ENCODE measurements at places on chromosomes 6 and 20.

DNA sequence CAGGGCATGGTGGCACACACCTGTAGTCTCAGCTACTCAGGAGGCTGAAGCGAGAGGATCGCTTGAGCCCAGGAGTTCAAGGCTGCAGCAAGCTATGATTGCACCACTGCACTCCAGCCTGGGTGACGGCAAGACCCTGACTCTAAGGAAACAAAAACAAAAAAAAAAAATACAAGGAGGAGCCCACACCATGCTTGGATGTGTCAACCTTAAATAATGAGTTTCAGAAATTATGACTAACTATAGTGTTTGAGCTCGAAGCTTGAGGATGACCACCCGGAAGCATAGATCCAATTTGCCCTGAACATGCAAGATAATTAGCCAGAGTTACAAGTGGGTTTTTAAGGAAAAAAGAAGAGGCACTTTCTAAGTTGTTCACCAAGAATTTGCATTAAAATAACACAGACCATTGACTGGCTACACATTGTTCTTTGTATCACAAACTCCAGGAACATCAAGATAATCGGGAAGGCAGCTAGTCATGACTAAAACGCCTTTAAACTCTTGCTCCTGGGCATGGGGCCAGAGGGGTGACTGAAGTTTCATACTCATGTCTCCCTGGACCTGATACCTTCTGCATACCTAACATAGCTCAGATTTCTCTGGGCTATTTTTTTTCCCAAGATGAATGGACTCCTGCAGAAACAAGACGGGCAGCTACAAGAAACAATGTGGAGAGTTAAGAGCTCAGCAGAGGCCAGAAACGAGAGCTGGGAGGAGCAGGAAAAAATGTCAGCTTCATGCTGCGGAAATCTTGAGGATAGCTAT lies 289.6 kb downstream of the PREX1 start:
- DNase-seq, result no peak

GRCh38 chr6:10383331-10384090 lies 31.4 kb downstream of the TFAP2A start:
- no peak for DNase-seq

DNA sequence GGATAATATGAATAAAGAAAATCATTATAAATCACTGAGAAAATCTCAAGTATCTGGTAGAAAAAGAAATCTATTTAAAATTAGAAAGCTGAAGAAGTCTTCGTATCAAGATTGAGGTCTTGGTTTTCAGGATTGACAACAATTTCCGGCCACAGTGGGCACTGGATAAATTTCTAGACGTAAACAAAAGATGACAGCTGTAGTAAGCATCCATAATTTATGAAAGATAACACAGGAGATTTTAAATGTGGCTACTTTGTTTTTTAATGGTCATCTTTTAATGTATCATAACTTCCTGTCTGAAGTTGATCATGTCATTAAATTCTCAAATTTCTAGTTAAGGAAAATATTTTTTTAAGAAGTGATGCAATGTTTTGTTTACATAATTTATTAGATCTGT lies 444.2 kb downstream of the HTR1B start:
- no peak for DNase-seq

- no peak for DNase-seq
Observed at GRCh38 chr6:139586273-139586672, 211.8 kb upstream of the CITED2 start.

DNA sequence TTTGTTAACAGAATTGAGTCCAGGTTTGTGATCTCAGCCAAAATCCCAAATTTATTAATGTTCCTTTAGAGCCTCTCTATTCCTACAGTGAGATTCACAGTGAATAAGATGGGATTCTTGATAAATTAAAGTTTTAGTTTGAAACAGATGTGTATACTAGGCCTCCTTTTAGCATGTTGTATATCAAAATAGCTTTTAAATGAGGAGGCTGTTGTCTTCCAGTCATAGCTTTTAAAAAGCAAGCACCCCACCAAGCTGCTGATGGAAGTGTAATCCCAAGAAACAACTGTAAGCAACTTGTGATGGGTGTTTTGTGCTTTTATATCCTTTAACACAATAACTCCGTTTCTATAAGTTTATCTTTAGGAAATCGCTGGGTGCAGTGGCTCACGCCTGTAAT lies 7.0 kb downstream of the GTF2H5 start:
- DNase-seq, result no peak

- peak; percentile 70 for DNase-seq
Observed at GRCh38 chr20:38726804-38727606, 2.7 kb downstream of the SLC32A1 start.

DNA sequence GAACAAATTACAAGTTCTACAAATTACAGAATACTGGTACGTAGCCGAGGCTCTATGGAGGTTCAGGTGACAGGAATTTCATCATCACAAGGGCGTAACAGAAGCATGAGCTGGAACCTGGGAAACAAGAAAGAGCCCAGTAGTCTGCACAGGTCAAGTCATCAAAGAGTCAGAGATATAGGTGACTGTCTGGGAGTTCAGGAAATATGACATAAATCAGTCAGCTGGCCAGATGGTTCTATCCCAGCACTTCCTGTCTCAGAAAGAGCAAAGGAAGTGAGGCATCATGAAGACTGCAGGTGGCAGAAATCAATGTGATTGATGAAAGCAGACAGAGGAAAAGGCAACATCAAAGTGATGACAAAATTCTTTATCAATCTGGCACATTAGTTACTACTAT lies 23.3 kb downstream of the MYCT1 start:
- no peak for DNase-seq

DNA sequence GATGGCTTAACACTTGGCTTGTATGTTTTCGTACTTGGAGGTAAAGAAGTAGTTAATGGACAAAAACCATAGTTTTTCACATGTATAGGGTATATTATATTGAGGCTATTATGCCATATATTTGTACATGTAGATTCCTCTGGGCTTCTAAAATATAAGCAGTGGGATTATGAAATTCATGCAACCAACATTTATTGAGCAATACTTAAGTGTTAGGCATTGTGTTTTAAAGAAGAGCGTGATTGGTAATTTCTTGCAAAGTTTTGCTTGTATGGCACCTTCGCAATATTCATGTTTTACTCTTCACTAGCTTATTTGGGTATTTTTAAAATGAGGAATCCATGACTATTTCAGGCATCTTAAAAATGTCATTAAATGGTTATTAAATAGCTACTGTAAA lies 2.5 kb downstream of the TULP4 start:
- DNase-seq, result no peak

DNA sequence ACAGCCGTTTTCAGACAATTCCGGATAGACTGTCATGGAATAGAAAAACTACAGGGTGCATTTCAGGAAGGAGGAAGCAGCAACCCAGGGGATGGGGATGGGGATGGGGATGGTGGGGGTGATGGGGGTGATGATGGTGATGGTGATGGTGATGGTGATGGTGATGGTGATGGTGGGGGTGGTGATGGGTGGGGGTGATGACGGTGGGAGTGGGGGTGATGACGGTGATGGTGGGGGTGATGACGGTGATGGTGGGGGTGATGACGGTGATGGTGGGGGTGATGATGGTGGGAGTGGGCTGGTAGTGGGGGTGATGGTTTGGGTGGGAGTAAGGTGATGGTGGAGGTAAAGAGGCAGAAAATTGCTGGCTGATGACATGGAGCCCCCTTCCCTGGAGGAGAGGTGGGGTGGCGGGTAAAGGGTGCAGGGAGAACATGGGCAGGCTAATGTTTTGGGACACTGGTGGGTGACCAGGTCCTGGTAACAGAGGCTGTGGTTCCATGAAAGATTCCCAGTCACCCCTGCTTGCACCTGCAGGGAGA lies 17.5 kb downstream of the LAMA5 start:
- no peak for DNase-seq

DNA sequence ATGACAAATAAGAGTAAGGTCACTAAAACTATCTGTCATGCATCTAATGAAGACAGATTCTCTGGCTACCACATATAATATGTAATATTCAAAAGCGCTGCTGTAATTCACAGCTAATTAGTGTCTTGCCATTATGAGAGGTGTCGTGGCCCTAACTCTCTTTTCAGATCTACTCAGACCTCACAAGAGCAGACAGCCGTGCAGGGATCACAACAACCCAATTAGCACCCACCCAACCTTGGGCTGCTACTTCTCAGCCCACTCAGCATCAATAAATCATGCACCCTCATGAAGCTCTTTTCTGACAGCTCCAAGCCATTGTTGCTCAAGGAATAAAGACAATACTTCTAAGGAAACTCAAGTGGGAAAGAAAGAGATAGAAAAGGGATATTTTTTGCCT lies 61.5 kb downstream of the FRK start:
- DNase-seq, result no peak

DNA sequence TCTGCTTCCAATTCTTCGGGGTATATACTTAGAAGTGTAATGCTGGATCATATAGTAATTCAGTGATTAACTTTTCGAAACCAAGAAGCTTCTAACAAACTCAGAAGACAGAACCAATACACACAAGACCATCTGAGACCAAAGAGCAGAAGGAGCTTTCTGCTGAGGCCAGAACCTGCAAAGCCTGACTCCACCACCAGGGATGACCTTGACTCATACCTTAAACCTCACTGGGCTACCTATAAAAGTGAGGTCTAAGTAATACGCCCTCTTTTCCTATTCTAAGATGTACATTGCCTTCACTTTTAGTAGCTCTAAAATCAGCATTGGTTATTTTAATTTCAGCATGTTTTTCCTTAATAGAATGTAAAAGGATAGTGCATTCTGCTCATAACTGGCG lies 84.8 kb downstream of the FOXF2 start:
- DNase-seq, result no peak

DNA sequence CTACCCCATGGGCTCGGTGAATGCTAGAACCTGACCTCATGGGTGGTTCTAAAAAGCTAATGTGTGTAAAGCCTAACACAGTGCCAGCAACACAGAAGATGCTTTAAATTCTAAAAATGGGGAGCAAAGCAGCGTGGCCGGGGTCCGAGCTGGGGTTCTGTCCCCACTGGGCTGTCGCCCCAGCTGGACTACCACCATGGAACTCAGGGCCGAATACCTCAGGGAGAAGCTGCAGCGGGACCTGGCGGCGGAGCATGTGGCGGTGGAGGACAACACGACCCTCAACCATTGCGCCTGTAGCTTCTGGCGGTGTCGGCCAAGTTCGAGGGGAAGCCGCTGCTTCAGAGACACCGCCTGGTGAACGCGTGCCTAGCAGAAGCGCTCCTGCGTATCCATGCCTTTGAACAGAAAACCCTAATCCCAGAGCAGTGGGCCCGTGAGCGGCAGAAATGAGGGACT lies 8.4 kb downstream of the SOX4 start:
- no peak for DNase-seq

GRCh38 chr6:106560996-106561685 lies 68.2 kb downstream of the RTN4IP1 start:
- DNase-seq, result no peak

DNA sequence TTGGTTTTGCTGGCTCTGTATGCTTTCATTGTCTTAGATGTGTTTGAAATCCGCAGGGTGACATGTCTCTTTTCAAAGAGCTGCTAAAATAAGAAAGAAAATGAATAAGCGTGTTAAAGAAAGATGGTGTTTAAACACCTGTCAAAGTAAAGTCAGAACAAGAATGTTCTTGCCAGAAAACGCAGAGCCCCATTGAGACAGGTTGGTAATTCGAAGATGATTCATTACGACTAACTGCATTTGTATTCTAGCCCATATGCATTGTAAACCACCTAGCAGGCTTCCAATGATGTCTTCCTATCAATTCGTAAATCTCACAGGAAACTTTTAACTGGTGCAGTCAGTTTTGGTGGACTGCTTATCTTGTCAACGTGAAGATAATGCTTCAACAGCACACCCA lies 16.8 kb downstream of the PHACTR2 start:
- no peak for DNase-seq

GRCh38 chr20:7879883-7880282 lies 60.4 kb downstream of the HAO1 start:
- DNase-seq, result no peak

DNA sequence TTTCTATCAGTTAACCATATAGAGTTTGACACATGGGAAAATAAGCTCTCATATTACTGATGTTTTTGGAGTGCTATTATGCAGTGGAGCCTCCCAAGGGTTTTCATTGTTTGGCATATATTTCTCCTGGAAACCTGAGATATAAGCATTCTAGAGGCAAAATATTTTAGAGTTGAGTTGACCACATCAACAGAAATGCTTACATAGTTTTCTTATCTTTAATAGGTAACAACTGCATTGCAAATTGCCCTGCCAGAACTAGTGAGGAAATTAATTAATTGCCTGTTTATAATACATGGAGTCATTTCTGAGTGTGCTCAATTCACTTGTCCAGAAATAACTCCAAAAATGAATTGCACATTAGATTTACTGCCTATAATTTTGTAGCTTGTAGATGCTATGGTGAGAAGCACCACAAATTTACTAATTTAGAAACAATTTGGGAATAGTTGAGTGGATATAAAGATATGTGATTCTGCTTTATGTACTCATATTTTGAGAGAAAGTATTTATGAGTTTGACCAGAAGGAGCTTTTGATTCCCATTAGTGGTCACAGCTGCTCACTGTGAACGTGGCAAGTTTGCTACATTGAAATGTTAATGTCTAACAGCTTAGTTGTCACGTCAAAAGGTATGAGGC lies 288.7 kb downstream of the CD109 start:
- DNase-seq, result no peak

DNA sequence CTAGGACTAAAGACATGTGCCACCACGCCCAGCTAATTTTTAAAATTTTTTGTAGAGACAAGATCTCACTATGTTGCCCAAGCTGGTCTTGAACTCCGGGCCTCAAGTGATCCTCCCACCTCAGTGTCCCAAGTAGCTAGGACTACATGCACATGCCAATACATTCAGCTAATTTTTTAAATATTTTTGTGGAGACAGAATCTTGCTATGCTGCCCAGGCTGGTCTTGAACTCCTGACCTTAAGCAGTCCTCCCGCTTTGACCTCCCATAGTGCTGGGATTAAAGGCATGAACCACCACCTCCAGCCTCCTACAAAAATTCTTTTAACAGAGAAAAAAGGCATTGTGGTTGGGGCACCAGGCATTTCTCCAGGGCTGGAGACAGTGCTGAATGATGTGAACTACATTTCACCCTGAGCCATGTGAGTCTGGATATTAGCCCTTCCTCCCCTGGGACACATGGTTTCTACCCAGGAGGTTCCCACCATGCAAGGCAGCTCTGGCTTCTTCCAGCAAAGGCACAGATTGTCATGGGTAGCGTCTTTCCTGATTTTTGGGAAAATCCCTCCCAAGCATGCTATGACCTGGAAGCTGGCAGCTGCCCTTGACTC lies 36.3 kb upstream of the CMTR1 start:
- DNase-seq, result no peak

DNA sequence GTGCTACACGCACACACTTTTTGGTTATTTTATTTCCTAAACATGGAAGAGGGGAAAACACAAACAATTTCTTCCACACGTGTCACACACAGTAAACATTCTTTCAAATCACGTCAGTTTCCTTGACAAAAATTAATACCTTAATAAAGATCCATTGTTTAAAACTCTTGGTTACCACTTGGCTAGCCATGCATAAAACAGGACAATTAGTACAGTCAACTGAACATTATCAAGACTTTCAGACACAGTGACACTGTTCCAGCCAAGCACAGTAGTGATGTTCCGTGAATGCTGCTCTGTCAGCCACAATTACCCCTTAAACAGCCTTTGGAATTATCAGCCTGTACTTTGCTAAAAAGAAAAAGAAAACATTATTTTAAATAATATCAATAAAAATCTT lies 50.8 kb downstream of the GMDS start:
- no peak for DNase-seq
